ENCODE measurements at places on chromosomes 13 and 19.

DNA sequence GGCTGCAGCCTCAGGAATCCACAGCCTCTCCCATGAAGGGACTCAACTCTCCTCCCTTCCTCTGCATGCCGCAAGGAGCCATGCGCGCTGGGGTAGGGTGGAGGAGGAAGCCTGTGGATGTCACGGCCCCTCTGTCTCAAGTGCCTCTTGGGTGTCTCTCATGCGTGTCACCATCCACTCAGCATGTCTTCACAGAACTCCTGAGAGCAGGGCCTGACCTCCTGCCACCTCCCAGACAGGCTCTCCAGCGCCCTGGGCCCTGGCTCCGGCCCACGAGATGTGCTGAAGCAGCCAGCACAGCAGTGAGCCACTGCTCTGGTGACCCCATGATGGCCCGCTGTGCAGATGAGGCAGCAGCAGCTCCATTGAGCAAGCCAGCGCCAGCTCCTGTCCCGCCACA is 25.9 kb upstream of the SPACA7 start:
- DNase-seq, result no peak

GRCh38 chr13:73254827-73255226 is 196.0 kb downstream of the KLF5 start:
- DNase-seq, result no peak

GRCh38 chr19:58357481-58358145 is 4.3 kb upstream of the A1BG start:
- no peak for DNase-seq

DNA sequence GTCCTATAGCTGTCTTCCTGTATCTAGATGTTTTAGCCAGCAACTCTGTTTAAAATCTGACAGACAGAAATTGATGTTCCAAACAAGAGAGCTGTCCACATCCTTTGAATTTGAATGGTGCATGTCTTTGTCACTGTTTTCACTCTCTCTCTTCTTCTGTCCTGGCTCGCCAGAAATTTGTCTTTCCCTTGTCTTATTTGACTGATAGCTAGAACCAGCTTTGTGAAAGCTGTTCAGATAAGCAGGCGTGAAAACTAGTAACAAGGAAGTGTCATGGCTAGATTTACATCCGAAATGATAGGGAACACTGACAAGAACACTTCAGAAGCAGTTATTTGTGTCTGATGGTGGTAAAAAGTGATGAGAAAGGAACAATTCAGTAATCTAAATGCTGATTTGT is 354.9 kb upstream of the SLITRK1 start:
- no peak for DNase-seq

DNA sequence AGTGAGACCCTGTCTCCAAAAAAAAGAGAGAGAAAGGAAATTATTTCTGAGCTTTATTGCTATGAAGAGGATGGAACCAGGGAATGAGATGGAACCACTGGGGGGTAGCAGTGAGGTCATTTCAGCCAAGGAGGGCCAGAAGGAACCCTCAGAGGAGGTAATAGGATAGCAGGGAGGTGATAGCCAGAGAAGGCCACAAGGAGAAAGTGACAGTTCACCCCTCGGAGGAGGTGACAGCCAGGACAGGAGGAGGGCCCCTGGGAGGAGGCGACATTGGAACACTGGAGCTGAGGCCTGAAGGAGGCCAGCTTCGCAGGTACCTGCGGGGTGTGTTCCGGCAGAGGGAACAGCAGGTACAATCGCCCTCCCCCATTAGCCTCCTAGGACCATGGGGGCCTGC is 675 bp upstream of the PGPEP1 start:
- DNase-seq, result no peak

GRCh38 chr13:66137384-66137783 is 1092.8 kb downstream of the PCDH9 start:
- DNase-seq, result no peak

DNA sequence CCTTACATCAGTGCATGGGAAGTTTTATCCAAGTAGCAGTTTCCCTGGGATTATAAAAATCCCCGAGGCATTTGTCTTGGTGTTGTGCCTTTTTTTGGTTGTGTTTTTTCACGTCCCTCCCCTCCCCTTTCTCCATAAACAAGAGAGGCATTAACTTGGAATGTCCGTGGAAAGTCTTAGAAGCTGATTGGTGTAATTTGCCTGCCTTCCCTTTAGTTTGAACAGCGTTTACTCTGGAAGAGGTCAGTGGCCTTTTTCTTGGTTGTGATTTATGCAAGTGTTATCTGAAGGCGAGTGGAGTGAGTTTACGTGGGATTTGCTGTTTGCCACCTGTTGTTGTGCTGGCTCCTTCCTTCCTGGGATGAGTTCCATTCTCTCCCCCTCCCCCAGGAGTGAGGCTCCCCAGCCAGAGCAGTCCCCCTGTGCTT is 7.2 kb downstream of the ACTN4 start:
- DNase-seq, result no peak

DNA sequence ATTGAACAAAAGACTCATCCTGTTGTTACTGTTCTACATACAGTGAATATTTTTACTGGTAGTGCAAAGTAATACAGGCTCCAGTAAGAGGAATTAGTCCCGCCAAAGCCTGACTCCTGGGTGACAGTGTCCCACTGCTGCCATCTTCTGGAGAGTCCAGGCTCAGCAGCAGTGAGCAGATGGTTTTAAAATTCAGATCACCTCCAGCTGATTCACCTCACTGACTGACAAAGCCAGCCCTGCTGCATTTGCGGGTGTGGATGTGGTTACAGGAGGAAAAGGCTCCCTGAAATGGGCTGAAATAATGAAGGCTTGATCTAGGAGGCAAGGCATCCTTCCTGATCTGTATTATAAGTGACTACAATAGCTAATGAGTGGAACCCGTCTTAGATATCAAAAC is 18.3 kb downstream of the PABPC3 start:
- DNase-seq, result peak; percentile 59

GRCh38 chr19:38228491-38229439 is 4.7 kb upstream of the DPF1 start:
- DNase-seq, result no peak

DNA sequence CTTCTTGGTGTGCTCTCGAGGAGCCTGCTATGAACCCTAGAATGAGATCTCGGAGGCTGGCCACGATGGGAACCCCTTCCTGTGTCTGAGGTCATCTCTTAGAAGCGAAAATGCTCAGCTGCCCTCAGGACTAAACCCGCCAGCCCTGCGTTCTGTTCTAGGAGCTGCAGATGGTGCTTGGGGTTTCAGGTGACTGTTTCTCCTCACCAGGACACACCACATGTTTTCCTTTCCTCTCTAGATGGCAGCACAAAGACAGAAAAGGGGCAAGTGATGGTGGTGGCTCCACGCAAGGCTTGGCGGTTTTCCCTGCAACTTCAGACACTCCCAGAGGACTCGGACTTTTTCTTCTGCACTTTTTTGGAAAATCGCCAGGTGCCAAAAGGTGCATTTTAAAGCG is 60.1 kb downstream of the RNASEH2B start:
- peak; percentile 38 for DNase-seq

DNA sequence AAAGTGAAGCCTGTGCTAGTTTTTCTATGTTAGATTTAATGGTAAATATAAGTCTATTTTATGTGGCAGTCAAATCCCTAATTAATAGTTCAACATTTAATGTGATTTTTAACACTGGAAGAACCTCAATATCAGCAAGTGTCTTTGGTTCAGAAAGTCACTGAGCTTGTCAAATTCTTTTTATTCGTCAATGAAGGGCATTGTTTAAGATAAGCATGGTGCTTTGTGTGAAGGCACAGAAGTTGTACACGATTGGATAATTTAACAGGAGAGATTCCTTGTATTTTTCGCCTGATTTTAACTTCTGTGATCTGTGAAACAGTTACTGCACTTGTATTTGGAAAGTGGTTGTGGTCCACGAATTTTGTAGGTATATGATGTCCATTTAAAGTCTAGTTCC is 30.2 kb upstream of the RB1 start:
- DNase-seq, result no peak

- no peak for DNase-seq
Observed at GRCh38 chr13:73218181-73218580, 159.4 kb downstream of the KLF5 start.

DNA sequence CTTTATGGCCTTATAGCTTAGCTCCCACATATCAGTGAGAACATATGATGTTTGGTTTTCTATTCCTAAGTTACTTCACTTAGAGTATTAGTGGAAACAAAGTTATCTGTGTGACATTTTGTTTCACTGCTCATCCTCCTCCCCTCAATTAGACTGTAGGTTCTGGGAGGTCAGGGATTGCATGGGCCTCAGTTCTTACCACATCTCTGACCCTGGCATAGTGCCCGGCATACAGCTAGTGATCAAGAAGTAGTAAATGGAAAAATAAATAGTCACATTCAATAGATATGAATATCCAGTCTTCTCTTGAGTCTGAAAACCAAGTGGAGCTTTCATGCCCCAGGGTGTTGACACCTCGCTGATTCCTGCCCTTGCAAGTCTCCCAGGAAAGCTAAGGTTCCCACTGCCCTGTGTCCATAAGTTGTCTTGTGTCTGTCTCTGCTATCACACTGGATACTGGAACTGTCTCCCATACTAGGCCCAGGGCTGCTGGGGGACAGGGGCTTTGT is 249.5 kb upstream of the TSHZ3 start:
- no peak for DNase-seq

DNA sequence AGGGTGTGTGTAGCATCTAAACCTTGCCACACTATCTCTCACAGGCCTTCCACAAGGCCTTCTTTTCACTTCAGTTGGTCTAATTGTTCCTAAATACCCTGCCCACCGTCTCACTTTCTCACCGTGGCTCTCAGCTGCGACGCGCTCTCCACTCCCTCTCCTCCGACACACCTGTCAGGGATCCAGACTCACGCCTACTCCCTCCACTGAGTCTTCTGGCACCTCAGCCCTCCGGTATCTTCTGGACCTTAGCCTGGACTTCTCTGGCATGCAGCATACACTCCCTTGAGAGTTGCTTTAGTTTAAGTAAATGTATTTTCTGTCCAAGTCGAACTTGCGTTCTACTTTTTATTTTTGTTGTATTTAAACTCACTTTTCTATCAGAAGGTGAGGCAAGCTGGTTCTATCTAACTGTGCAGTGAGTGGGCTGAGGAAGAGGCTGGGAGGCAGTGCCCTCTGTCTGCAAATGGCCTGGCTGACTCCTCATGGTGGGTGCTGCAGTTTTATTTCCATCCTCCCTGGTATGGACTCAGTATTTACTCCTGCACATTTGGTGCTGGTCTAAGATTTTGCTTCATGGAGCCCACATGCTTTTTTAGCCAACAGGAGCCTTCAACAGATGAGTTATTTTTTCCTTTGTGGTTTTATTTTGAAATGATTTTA is 28.5 kb upstream of the ARGLU1 start:
- DNase-seq, result no peak

- no peak for DNase-seq
Observed at GRCh38 chr13:43478211-43478610, 308.6 kb downstream of the ENOX1 start.

DNA sequence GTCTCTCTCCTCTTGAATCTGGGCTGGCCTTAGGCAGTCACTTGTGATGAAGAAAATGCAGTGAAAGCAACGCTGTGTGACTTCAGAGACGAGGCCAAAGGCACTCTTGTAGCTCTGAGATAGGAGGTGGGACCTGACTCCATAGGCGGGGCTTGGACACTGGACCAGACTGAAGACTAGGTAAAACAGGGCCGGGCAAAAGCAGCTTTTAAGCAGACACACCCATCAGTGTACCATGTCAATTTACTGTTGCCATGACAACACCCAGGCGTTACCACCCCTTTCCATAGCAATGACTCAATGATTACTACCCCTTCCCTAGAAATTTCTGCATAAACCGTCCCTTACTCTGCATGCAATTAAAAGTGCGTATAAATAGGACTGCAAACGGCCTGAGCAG is 6.6 kb upstream of the EID2 start:
- DNase-seq, result no peak

- DNase-seq, result no peak
Observed at GRCh38 chr19:29260477-29261317, 47.7 kb upstream of the UQCRFS1 start.

DNA sequence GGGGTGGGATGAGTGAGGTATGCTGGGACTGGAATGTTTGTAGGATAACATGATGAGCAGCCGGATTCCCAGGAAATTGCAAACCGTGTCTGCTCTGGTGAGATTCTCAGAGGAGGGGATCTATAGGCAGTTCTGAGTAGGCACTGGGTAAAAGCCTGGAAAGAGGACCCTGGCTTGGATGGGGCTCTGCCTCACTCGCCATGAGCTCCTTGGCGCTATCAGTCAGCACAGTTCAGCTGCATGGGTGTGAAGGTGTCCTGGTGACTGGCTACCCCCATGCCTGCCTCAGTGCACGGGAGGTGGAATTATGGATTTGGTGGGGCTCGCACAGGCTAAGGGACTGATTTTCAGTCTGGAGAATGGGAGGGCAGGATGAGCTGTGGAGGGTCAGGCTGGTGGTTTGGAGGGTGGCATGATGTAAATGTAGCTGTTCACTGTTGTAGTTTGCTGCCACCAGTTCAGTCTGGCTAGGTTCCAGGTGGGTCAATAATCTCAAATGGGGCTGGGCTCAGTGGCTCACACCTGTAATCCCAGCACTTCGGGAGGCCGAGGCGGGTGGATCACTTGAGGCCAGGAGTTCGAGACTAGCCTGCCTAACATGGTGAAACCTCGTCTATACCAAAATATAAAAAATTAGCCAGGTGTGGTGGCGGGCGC is 9.2 kb upstream of the ZNF627 start:
- no peak for DNase-seq

- DNase-seq, result no peak
Observed at GRCh38 chr13:110831437-110832204, 83.2 kb downstream of the ANKRD10 start.

- no peak for DNase-seq
Observed at GRCh38 chr13:34608331-34608730, 333.7 kb upstream of the NBEA start.

DNA sequence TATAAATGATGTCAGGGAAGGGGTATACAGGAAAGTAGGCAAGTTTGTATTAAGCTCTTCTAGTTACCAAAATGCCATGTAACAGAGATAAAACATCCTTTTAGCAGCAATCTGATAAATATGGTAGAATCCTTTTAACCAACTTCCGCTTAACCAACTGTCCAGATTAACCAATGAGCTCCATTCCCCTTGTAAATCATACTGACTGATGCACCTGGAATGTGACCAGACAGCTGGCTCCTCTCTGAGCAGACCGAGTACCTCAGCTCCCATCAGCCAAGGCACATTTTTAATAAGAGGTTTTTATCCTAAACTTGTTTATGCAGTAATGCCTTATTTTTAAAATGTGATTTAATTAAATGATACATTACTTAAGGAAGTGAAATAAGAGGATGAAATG is 66.4 kb downstream of the KLF12 start:
- DNase-seq, result no peak

GRCh38 chr13:95195146-95195545 is 106.1 kb downstream of the ABCC4 start:
- DNase-seq, result no peak

GRCh38 chr13:78437781-78438180 is 165.6 kb downstream of the POU4F1 start:
- no peak for DNase-seq

GRCh38 chr13:57624565-57625435 is 6.7 kb upstream of the PCDH17 start:
- DNase-seq, result peak; percentile 78

GRCh38 chr19:5240011-5240410 is 100.6 kb downstream of the PTPRS start:
- DNase-seq, result no peak

Data from NCI-H2081 (cell line).